ENCODE measurements at places on chromosomes 13 and 19.
A peak's percentile ranks its signal among the peaks of the same experiment; 100 is the strongest.

- H3K36me3 ChIP-seq = no peaks in the 10 kb centered on the region
- no peaks in the 10 kb centered on the region for H3K27me3 ChIP-seq
- no peaks in the 10 kb centered on the region for H3K4me1 ChIP-seq
- DNase-seq = no peak
Observed at GRCh38 chr13:105345131-105345530, 1190.3 kb downstream of the EFNB2 start.

DNA sequence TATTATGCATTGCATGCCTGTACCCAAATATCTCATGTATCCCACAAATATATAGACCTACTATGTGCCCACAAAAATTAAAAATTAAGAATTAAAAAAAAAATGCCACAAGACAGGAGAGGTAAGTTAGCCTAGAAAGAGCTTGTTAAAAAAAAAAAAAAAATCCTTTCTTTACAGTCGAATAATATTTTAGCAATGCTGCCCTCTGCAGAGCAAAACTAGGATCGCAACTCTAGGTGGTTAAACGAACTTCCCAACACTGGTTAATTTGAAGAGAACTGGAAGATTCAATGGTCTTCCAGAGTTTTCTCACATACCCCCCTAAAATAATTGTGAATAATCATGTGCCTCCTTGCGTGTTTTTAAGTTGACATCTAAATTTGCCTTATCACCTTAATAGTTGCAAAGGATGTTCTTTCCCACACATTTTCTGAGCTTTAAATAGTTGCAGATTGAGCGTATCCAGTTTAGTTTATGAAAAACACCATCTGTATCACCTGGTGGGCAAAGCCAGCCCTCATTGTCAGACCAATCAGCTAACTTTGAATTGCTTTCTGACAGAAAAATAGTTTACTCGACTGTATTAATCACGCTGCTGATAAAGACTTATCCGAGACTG lies 47.4 kb upstream of the RCBTB2 start:
- H3K27me3 ChIP-seq = no peaks in the 10 kb centered on the region
- peaks cover 29% of the 10 kb centered on the region for H3K4me1 ChIP-seq
- no peak for DNase-seq
- H3K4me3 ChIP-seq = no peak overlapping the region
- H3K27ac ChIP-seq = peak overlapping the region; percentile 90

DNA sequence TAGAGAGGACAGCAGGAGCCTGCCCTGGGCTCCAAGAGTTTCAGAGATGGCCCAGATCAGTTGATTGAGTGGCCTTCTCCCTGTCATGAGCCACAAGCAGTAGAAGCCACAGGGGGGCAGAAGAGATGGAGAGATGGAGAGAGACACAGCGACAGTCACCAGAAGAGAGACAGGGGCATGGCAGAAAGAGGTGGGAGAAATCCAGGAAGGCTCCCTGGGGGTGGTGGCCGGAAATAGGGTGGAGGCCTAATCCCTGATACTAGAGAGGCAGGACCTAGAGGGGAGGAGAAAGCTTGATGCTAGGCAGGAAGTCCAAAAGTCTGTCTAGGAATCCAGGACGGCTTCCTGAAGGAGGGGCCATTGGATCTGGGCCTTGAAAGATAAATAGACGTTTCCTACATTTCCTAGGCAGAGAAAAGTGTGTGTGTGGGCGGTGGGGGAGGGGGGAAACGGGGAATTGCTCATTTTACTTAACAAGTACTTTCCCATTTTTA lies 9.6 kb upstream of the TPM4 start:
- peak overlapping the region; percentile 75 for H3K4me3 ChIP-seq
- H3K4me1 ChIP-seq = peaks cover 74% of the 10 kb centered on the region
- H3K27ac ChIP-seq = peak overlapping the region; percentile 96
- no peaks in the 10 kb centered on the region for H3K27me3 ChIP-seq
- no peaks in the 10 kb centered on the region for H3K36me3 ChIP-seq
- DNase-seq = no peak

GRCh38 chr19:49860336-49861102 lies 6.9 kb downstream of the PNKP start:
- peaks cover 3% of the 10 kb centered on the region for H3K4me1 ChIP-seq
- peak overlapping the region; percentile 79 for H3K27ac ChIP-seq
- no peaks in the 10 kb centered on the region for H3K27me3 ChIP-seq
- DNase-seq = no peak
- H3K36me3 ChIP-seq = peaks cover 60% of the 10 kb centered on the region

DNA sequence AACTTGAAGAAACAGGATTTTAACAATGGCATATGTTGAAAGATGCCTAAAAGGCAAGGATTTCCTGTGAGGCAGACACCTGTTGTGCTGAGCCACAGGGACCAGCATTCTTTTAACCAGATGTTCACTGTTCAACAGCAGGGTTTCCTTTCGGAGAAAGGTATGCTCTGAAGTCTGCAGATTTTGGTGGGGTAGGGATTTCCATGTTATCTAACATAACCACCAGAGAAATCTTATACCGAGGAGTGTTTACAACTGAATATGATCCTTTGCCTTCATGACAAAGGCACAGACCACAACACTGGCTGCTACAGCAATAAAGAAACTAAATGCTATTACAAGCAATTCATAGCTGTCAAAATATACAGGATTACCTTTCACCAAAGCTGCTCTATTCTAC lies 48.1 kb downstream of the MPHOSPH8 start:
- H3K4me1 ChIP-seq = no peaks in the 10 kb centered on the region
- no peak overlapping the region for H3K4me3 ChIP-seq
- no peak for DNase-seq
- no peaks in the 10 kb centered on the region for H3K36me3 ChIP-seq
- H3K27ac ChIP-seq = no peak overlapping the region
- H3K27me3 ChIP-seq = no peaks in the 10 kb centered on the region

GRCh38 chr13:29515372-29515771 lies 80.1 kb downstream of the SLC7A1 start:
- no peak for DNase-seq
- no peaks in the 10 kb centered on the region for H3K27me3 ChIP-seq
- H3K27ac ChIP-seq = no peak overlapping the region
- peaks cover 100% of the 10 kb centered on the region for H3K36me3 ChIP-seq

GRCh38 chr19:38836159-38836982 lies 4.8 kb upstream of the ECH1 start:
- no peak overlapping the region for H3K4me3 ChIP-seq
- H3K4me1 ChIP-seq = peaks cover 59% of the 10 kb centered on the region
- H3K27ac ChIP-seq = peak overlapping the region; percentile 90
- no peaks in the 10 kb centered on the region for H3K27me3 ChIP-seq
- peaks cover 70% of the 10 kb centered on the region for H3K36me3 ChIP-seq

DNA sequence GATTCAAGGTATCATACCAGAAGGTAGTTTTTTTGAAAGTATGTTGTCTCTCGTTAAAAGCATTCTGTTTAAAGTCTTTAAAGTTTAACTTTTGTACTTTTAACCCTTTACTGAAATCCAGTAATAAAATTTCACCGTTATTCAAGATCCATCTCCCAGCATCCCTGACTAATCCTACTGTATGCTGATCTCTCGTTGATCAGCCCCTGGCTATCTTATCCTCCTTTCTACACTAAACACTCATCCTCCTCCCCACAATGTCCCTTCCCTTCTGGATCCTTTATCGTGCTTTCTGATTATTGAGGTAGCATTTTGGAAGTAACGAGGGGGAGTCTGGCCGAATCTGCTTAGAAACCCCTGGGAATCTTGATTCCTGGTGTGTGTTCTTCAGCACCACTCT lies 1.3 kb downstream of the TPP2 start:
- no peak for DNase-seq
- no peak overlapping the region for H3K4me3 ChIP-seq
- H3K36me3 ChIP-seq = no peaks in the 10 kb centered on the region
- no peaks in the 10 kb centered on the region for H3K27me3 ChIP-seq
- H3K4me1 ChIP-seq = peaks cover 4% of the 10 kb centered on the region

DNA sequence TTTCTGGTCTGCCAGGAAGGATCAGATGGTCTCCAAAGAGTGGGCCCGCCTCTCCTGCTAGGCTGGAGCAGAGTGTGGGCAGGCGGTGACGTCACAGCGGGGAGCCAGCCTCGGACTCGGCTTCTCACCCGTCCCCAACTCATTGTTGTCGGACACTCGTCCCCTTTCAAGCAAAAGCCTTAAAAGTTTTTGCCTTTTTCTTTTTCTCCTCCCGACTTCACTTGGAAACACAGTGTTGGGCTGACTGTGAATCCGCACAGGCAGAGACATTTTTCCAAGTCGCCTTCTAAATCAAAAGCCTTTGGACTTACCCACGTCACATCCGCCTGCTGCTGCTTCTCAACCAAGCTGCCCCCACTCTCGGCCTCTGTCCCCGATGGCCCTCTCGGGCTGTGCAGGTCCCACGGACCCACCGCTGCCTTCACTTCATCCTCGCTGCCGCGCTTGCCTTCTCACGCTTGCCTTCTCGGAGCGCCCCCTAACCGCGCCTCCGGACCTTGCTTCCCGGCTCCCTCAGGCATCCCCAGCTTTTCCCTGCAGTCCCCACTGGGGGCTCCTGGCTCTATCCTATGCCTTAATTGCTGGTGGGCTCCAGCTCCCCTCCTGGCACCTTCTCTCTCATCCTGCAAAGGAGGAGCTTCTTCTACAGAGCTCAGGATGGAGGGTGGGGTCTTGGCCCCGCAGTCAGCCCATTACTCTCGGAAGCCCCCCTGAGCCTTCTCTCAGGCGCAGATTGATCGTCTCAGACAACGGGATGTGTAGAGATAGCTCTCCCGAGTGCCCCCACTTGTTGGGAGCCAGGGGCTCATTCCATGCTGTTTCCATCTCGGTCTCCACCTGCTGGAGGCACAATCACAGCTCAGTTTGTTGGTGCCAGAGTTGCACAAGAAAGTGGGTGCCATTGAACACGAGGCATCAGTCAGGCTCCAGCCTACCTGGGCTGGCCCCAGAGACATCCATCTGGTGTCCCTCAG lies 3.9 kb upstream of the ZNF135 start:
- no peaks in the 10 kb centered on the region for H3K36me3 ChIP-seq
- H3K4me1 ChIP-seq = peaks cover 4% of the 10 kb centered on the region
- H3K4me3 ChIP-seq = peak overlapping the region; percentile 15
- no peaks in the 10 kb centered on the region for H3K27me3 ChIP-seq

GRCh38 chr13:95451656-95452055 lies 100.9 kb upstream of the CLDN10 start:
- H3K4me1 ChIP-seq = no peaks in the 10 kb centered on the region
- H3K27ac ChIP-seq = no peak overlapping the region
- no peaks in the 10 kb centered on the region for H3K27me3 ChIP-seq
- no peak for DNase-seq

- no peak for DNase-seq
- H3K27ac ChIP-seq = no peak overlapping the region
- no peaks in the 10 kb centered on the region for H3K4me1 ChIP-seq
- H3K27me3 ChIP-seq = no peaks in the 10 kb centered on the region
Observed at GRCh38 chr13:108742701-108743451, 113.5 kb downstream of the MYO16 start.

DNA sequence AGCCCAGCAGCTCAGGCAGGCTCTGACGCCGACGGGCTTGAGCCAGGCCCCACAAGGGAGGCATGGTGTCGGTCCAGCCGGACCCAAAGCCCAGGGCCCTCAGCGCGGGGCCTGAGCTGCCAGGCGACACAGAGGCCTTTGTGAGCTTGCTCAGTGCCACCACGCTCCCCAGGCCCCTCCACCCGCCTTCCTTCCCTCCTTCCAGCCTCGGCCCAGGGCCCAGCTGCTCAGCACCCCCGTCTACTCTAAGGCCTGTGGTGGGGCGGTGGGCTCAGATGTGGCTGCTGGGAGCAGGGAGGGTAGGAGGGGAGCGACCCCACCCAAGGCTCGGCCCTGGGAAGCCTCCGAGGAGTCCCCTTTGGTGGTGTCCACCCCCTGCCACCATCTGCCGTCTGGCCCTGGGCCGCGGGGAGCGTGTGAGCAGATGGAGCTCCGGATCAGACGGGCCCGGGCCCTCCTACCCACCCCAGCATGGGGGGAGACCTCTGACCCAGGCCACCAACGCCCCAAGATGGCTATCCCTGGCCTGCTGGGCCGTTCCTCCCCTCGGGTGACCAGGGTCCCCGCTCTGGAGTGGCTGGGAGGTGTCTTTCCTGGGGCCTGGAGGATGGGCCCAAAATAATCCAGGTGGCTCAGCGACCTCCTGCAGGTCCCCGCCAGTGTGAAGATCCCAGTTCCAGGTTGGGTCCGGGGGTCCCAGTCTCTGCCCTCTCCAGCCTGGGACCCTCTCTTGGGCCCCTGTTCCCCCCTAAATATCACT lies 7.8 kb downstream of the ZBTB7A start:
- peaks cover 15% of the 10 kb centered on the region for H3K36me3 ChIP-seq
- H3K27me3 ChIP-seq = no peaks in the 10 kb centered on the region
- no peak for DNase-seq

- H3K36me3 ChIP-seq = peaks cover 12% of the 10 kb centered on the region
- no peak overlapping the region for H3K27ac ChIP-seq
- peak overlapping the region; percentile 7 for H3K4me3 ChIP-seq
- no peaks in the 10 kb centered on the region for H3K27me3 ChIP-seq
- no peak for DNase-seq
- H3K4me1 ChIP-seq = no peaks in the 10 kb centered on the region
Observed at GRCh38 chr19:37484406-37485168, 15.4 kb downstream of the ZNF570 start.

GRCh38 chr19:1651568-1652291 lies 685 bp downstream of the TCF3 start:
- H3K27me3 ChIP-seq = no peaks in the 10 kb centered on the region
- H3K4me1 ChIP-seq = peaks cover 56% of the 10 kb centered on the region
- no peak for DNase-seq
- peak overlapping the region; percentile 100 for H3K27ac ChIP-seq
- no peaks in the 10 kb centered on the region for H3K36me3 ChIP-seq

DNA sequence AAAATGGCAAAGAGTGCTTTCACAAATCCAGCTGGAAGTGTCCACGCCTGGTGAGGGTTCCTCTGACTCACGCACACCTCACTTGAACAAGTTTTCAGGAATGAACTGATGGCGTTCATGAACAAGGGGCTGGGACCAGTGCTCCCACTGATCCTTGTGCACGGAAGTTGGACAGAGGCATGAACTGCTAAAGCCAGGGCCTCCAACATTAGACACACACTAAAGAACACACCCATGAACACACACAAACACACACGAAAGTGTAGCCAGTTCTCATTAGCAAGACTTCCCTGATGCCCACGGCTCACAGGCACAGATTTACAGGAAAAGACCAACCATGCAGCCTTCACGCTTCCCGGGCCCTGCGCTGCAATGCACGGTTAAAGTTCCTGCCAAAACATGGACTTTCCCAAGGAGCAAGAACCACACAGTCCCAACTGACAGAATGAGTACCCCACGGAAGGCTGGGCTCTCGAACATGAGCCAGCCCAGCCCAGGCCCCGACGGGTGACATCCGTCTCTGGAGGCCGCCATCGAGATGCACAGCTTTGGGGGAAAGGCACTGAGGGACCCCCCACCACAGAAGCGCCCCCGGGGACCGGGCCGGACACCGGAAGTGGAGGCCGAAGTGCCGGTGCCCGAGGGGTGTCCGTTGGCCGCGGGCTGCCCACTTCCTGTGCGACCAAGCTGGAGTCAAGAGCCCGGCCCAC lies 808 bp downstream of the DNMT1 start:
- H3K36me3 ChIP-seq = peaks cover 8% of the 10 kb centered on the region
- H3K27ac ChIP-seq = peak overlapping the region; percentile 92
- H3K27me3 ChIP-seq = no peaks in the 10 kb centered on the region
- peaks cover 40% of the 10 kb centered on the region for H3K4me1 ChIP-seq

- H3K4me1 ChIP-seq = peaks cover 62% of the 10 kb centered on the region
- no peak for DNase-seq
- no peaks in the 10 kb centered on the region for H3K27me3 ChIP-seq
Observed at GRCh38 chr19:8575467-8575997, 1.7 kb downstream of the MYO1F start.
